RPMI7951 (cell line): ENCODE measurements at places on chromosomes 3 and 15.
A peak's percentile ranks its signal among the peaks of the same experiment; 100 is the strongest.

DNA sequence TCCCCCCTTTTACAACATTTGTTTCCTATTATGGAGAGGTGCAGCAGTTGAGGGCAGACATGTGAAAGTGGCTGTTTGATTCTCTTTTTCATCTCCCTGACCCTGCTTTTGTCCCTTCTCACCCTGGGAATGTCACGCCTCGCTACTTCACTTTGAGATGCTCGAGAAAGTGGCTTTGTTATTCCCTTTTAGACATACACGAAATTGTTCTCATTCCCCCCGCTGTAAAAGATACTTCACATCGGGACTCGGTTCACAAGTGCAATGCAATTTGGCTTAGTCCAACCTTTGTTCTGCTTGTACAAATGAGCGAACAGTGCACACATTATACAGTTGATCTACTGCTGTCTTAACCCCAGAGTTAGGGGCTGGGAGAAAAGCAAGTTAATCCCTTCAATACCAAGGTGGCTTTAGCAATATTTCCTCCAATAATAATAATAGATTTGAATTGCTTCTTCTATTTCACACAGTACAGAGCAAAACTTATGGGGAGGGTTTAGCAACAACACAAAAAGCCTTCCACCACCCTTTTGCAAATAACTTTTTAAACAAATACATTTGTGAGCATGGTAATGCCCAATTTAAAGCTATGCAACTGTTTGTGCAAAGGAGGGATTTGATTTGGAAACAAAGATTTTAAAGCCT is 5.7 kb upstream of the FOXB1 start:
- no peak for DNase-seq

GRCh38 chr3:40504636-40505430 is 1.0 kb upstream of the ZNF620 start:
- DNase-seq: peak; percentile 92

DNA sequence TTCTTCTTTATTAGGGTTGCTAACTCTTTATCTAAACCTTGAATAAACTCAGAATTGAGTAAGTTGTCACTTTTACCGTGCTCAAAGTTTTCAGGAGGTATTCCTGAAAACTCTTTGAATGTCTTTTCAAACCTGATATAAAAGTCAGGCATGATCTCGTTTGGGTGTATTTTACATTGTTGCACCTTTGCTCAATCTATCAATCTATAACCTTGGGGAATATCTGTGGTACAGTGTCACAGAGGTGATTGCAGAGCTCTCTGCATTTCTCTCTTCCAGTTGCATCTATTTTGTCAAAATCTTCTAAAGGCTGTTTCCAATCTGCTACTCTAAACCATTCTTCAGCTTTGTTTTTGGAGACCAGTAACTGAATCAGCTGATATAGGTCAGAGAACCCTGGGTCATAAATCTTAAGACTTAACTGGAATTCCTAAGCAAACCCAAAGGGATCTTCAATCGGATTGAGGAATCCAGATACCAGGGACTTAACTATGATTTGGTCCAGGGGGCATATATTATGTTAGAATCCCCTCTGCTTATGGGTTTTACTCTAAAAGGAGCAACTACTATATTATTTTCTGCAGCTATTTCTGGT is 35.6 kb upstream of the AP4E1 start:
- DNase-seq: no peak

DNA sequence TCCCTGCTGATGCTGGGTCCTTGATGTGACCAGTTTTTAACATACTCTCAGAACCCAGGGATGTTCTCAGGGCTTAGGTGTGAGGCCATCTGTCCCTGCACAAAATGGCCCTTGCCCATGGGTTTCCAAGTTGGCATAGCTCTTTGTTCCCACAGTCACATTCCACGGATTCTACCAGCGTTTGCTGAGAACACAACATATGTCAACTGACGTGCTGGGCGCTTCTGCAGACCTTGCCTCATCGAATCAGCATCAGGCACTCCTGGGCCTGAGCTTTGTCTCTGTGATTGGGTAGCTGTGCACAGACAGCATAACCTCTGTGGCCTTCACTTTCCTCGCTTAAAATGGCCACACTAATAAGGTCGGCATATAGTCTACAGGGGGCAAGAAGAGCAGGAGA is 69.0 kb downstream of the MGLL start:
- DNase-seq: no peak

- DNase-seq: no peak
These were observed 40.8 kb downstream of the ZFAND6 start for GRCh38 chr15:80100247-80100646.

DNA sequence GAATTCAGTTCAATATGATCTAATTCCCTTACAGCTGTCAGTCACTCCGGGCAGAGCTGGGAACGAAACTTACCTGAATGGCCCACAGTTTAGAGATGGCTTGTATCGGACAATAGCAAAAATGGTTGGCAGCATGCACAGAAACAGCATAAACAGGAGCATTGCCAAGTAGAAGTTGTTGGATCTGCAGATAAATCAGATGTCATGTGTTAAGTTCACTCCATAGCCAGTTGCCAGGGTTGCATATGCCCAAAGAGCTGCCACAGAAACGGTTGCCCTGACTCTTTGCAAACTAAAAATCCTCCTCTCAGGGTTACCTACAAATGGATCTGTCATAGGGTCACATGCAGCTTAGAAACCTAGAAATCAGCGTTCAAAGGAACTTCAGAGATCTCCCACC is 15.4 kb upstream of the STARD5 start:
- no peak for DNase-seq

- peak; percentile 77 for DNase-seq
These were observed 193.2 kb upstream of the TPRG1 start for GRCh38 chr3:188978421-188979171.

DNA sequence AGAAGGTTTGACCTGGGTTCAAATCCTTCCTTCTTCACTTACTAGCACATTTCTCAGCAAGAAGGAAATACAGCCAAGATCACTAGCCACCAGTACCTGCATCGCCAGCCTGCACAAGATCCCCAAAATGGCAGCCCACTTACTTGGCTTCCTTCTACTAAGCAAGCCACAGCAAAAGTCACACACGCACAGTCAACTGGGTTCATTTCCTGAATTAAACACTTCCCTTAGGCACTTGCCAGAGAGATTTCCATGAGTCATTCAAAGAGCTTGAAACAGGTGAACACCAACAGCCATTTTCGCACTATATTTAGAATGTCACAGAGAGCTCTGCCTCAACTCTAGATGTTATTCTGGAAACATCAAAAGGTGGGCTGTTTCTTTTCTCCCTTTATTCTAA is 42.6 kb downstream of the MGLL start:
- peak; percentile 94 for DNase-seq

- DNase-seq: no peak
These were observed 301.5 kb downstream of the MEX3B start for GRCh38 chr15:81744364-81744763.

DNA sequence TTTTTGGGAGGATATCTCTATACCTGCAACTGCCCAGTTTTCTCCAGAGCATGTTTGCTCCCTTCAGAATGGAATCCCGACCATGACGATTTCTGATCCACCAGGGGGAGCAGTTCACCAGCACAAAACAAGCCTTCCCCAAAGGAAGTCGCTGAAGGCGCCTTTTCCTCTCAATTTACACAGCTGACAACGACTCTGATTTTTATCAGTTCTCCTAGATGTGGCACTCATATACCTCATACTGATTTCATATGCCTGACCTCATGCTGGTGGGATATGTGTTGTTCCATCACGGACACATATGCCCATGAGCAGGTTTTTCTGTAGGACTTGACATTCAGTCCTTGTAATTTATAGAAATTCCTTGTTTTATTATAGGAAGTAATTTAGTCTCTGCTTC is 1028.2 kb downstream of the MCTP2 start:
- peak; percentile 71 for DNase-seq

- DNase-seq: no peak
These were observed 724 bp downstream of the RPSA start for GRCh38 chr3:39407259-39407629.

GRCh38 chr3:5020242-5020722 is 41.0 kb downstream of the BHLHE40 start:
- DNase-seq: no peak

DNA sequence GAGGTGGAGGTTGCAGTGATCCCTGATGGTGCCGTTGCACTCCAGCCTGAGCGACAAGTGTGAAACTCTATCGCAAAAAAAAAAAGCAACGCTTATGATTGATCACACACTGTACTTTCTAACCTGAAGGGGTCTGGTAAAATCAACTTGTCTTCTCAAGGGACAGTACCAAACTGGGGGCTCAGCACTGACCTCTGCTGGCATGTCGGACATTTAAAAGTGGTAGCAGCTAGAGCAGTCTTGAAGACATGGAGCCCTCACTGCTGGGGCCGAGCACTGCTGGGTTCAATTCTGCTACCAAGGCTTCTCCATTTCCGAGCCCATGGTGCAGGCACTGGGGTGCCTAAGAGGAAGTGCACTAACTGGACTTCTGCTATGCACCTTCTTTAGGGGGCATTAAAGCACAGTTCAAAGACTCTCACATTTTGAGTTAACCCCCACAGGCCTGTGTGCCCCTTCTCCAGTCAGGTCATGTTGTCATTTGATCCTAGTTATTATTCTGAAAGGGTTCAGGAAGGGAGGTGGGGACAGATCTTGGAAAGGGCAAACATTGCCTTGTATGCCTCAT is 26.4 kb upstream of the LAMP3 start:
- DNase-seq: peak; percentile 24

- DNase-seq: no peak
These were observed 21.3 kb downstream of the ADGRG7 start for GRCh38 chr3:100630664-100631063.

GRCh38 chr3:35594739-35595138 is 44.6 kb upstream of the ARPP21 start:
- DNase-seq: no peak

- no peak for DNase-seq
These were observed 51.5 kb upstream of the DCUN1D1 start for GRCh38 chr3:183031826-183032225.

GRCh38 chr3:59605318-59605717 is 555.5 kb upstream of the CFAP20DC start:
- no peak for DNase-seq

GRCh38 chr3:9897408-9898372 is 5.0 kb upstream of the IL17RE start:
- DNase-seq: peak; percentile 31

DNA sequence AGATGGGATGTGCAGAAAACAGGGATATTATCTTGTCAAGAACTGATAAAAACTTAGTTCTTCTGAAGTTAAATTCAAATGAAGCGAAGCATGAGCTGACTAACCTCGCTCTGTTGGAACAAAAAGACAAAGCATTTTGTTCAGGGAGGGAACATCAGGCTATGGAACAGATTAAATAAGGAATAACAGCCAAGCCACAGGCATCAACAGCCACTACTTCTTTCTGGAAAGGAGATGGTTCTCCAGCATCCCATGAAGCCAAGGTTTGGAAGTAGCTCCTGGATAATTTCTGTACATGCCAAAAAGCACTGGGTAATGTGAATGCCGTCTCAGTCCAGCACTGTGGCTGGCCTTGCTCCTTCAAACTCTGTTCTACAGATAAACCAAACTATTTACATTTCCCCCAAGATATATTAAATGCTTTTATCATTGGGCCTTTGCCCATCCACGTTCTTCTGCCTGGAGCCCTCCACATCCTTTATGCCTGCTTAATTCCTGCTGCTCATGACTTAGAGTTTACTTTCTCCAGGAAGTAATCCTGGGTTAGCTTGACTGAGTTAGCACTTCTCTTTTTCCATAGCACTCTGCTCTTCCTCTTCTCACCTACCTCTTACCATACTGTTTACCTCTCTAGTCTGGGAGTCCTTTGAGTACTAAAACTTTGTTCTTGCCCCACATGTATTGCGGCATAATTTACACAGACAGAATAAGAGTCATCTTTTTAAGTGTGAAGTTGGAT is 232.0 kb downstream of the CLSTN2 start:
- no peak for DNase-seq

DNA sequence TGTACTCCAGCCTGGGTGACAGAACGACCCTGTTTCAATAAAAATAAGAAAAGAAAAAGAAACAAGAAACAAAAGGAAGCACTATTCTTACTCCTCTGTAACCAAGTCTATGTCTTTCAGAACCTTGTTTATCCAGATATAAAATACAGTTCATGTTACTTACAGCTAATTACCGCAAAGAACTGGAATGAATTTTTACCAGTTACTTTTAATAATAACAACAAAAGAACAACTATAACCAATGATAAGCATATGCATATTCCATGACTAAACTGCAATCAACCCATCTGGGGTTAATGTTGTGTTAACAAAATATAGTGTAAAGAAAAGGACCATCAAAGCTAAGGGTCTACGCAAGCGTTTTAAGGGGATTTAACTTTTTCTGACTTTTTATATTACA is 123.2 kb downstream of the SNRK start:
- no peak for DNase-seq

DNA sequence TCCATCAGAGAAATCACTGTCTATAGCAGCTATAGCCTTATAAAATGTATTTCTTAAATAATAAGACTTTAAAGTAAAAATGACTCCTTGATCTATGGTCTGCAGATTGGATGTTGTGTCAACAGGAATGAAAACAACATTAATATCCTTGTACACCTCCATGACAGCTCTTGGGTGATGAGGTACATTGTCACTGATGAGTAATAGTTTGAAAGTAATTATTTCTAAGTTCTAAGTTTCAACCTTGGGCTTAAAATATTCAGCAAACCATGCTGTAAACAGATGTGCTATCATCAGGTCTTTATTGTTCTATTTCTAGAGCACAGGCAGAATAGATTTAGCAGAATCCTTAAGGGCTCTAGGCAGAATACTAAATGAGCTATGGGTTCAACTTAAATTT is 568.2 kb upstream of the BCHE start:
- no peak for DNase-seq

- peak; percentile 3 for DNase-seq
These were observed 556.0 kb downstream of the ROBO1 start for GRCh38 chr3:79211586-79212359.

DNA sequence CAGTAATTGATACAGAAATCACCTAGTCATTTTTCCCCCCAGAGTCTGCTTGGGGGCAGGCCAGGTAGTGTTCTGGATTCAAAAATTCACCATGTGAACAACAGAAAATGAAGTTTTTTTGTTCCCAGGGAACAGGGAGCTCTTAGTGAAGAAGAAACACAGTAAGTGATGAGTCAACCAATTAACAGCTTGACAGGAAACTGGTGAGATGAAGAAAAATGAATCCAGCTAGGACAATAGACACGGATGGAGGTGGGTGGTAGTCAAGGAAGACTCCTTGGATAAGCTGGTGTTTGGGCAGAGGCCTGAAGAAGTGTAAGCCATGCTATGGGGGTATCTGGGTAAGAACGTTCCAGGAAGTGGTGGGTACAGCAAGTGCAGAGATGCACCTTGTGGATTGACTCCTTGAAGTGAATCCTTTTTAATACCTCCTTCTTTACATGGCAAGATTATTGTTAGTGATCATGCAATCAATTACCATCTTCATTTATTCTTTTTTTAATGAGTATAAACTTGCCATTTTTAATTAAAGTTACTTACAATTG is 339.9 kb upstream of the RGMA start:
- DNase-seq: no peak

DNA sequence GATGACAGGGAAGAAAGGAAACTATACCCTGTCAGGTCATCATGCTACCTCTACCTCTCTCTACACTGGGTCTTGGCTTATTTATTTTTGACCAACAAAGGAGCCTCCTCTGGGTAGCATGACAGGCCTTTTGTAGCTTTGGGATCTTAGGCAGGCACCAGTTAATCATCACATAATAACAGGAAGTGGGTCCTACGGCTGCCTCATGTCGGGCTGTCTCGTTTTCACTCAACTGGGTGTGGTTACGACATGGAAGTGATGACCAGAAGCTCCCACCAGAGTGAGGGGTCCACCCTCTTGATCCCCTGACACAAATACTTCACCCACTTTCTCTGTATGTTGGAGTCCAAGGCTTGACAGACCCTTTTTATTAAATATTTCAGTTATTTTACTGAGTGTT is 105.3 kb downstream of the CD47 start:
- DNase-seq: peak; percentile 47
